Mucosa of descending colon (tissue), 3 donors: ENCODE measurements at places on chromosomes 1 and 21. TPM values are rescaled to one million over a fixed set of nuclear protein-coding genes. Genes with fewer than 3 reads are reported as not detected.

DNA sequence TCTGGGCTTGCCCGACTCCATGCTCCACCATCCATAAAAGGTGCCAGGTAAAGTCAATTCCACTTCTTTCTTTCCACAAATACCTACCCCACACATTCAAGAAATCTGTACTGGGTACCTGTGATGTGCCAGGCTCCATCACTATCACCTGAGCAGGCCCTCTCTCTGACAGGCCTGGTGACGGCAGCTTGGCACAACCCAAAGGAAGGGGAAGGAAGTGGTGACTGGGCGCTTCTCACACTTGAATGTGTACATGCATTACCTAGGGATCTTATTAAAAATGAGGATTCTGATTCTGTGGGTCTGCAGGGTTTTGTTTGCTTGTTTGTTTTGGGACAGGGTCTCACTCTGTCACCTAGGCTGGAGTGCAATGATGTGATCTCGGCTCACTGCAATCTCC, 7.5 kb downstream of the HTR1D start:
- no peak for DNase-seq

- DNase-seq: no peak
Measured at GRCh38 chr1:205371871-205372660, 15.3 kb upstream of the KLHDC8A start.

DNA sequence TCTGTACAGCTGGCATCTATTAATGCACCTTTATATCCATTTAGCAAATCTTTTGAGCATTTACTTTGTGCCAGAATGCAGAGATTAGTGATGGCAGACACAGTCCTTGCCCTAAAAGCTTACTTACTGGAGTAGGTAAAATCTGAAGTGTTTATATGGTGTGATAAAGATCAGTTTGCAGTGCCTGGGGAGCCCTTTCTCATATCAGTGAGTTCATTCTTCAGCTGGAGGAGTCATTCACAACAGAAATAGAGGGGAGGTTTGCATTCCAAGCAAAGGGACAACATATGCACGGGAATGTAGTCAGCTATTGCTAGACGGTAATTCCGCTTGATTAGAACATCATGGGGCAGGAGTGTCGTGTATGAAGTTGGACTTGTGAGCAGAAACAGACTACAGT, 8.4 kb downstream of the SLC35F3 start:
- DNase-seq: no peak

GRCh38 chr1:230159580-230159979, 92.5 kb downstream of the GALNT2 start:
- DNase-seq: no peak

- DNase-seq: no peak
Measured at GRCh38 chr1:174134003-174134659, 25.2 kb upstream of the RABGAP1L start.

- DNase-seq: no peak
Measured at GRCh38 chr1:224923726-224924125, 5.7 kb upstream of the DNAH14 start.

GRCh38 chr1:31387612-31388011, 14.7 kb upstream of the FABP3 start:
- no peak for DNase-seq

DNA sequence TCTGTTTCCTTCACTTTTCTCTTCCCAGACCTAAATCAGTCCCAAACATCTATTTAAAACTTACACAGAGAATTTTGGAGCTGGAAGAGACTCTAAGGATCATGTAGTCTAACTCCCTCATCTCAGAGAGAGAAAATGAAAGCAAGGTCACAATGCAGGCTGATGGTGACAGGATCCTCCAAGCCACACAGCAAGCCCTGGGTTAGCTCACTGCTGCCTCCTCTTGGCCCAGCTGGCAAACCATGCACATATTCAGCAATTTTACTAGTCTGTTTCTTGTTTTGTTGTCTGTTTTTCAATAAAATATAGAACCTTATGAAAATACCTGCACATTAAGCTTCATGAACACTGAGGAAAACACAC, 27.7 kb upstream of the LY9 start:
- DNase-seq: peak; percentile 68

DNA sequence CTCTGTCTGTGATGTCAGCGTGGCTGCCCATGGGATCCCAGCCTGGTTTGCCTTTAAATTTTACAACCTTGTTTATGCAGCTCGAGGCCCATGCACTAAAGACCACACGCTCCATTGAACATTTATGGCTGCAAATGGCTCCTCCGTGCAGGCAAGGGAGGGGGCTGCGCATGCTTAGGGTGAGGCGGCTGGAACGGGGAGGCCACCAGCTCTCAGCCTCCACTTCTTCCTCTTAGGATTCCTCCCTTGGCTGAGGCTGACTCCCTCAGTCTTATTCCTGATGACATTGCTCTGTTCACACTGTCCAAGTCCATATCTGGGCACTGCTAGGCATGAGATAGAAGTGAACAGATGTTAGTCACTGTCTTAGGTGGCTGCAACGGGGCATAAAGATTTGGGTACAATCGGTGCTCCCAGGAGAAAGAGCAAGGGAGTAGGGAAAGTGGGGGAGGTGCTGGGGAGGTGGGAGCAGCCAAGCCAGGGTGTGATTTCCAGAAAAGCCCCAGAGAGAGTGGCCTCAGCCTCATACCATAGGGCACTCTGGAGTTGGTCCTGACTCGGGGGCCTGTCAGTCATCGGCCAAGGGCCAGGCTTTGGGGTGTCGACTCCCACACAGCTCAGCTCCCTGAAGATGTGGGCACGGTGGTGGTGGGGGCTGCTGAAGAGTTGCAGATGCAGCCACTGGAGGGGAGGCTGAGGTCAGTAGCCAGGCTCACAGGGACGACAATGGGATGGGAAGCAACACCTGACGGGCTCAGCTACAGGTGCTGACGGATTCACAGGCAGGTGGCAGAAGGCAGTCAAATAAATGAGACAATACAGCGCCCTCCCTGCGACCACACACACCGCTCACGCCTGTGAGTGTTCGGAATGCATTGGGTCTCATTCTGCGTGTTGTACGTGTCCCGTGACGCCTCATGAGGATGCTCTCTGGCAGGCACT, 37.3 kb upstream of the ACTL8 start:
- no peak for DNase-seq

- no peak for DNase-seq
Measured at GRCh38 chr1:99217599-99217998, 46.7 kb upstream of the PLPPR4 start.

GRCh38 chr1:188402986-188403385, 1574.2 kb downstream of the PLA2G4A start:
- DNase-seq: no peak

DNA sequence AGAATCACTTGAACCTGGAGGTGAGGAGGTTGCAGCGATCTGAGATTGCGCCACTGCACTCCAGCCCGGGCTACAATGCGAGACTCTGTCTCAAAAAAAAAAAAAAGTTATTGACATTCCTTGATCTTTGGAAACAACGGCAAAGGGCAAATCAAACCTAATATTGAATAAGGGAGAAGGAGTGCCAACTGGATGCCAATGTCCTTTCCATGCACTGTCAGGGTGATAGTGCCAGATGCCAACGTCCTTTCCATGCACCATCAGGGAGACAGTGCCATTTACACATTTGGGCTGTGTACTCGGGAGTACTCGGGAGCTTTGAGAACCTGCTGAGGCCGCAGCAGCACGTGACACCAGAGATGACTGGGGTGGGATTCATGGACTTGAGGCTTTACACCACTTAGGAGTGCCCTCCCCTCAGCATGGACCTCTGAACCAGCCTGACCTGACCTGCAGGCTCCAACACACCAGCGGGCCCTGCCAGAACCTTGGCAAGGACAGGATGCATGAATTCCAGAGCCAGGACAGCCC, 34.5 kb upstream of the SOD1 start:
- DNase-seq: no peak

GRCh38 chr1:241202401-241202800, 154.6 kb downstream of the RGS7 start:
- DNase-seq: peak; percentile 14

GRCh38 chr1:62424411-62424810, 12.4 kb upstream of the USP1 start:
- DNase-seq: no peak

- no peak for DNase-seq
Measured at GRCh38 chr1:44681905-44682882, 7.7 kb downstream of the ARMH1 start.

Gene AGL
- total RNA-seq: 27.5 TPM

Gene PTAFR
- 2.4 TPM for total RNA-seq

Gene SRP9
- 208 TPM for total RNA-seq

Gene ITLN2
- total RNA-seq: not detected

Gene ERVH48-1
- not detected for total RNA-seq

Gene TRNP1
- 1.0 TPM for total RNA-seq
